ENCODE measurements at places on chromosomes 2 and 18.

DNA sequence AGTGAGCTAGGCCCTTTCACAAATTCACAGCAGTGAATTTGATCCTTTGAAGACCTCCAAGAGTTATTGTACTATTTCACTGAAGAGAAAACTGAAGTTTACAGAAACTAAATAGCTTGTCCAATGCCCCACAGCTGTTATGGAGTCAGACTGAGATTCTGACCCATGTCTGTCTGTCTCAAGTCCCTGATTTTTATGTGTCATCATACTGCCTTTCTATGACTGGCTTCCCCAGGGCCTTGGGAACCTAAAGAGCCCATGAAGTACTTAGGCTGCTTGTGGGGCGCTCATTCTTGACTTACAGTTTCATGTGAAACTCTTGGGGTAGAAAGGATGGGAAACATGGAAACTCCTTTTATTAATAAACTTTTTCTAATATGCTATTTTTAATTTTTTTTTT lies 107.7 kb downstream of the ATL2 start:
- no peak for DNase-seq

- no peak for DNase-seq
These were observed 284.4 kb downstream of the RBM43 start for GRCh38 chr2:150977296-150977695.

DNA sequence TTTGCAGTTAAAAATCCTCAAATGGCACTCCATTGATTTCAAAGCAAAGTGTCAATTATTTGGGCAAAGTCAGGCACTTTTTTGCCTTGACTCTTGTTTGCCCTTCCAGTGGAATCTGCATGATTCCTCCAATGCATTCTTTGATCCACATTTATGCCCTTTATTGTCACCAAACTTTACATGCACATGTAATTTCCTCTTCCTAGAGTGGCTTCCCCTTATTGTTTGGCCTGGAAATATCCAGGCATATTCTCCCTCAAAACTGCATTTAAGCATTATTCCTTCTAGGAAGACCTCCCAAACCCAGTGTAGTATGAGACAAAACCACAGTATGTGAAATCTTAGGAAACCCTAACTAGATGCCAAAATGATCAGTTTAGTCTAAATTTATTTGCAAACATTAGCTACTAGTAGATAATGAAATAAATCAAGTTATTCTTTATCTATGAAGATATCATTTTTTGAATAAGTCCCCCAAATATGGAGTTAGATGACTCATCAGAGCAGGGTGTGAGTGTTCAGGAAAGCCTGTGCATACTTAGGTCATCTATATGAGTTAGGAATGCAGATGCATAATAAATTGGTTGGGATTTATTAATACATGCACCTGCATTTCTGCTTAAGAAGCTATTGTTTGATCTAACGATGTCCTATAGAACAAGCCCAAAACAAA lies 433.3 kb upstream of the TCF4 start:
- no peak for DNase-seq

- DNase-seq = no peak
These were observed 110.0 kb downstream of the HDAC4 start for GRCh38 chr2:239290618-239291474.

DNA sequence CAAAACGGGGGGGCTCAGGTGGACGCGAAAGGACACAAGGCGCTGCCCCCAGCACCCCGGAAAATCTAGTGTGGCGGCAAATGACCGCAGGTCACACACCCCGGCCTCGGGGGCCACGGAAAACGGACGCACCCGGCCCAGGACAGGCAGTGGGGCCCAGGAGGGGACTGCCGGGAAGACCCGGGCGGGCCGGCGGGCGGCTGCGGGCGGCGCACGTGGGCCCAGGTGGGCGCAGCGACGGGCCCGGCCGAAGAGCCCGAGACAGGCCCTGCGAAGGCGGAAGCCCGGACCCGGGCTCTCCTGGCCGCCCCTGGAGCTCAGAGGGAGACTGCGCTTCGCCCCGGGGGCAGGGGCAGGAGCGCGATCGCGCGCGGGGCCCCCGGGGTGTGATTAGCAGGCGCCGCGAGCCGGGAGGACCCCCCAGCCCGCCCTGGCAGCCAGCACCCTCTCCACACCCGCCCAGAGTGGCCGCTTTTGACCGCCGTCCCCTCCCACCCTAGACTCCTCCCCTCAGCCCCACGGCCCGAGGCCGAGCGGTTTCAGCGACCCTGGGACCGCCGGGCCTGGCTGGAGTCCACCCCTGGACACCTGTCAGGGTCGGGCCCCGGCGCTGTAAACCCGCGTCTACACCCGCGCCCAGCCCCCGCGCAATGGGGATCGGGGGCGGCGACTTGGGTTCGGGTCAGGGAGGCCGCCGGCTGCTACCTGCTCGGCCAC lies 773 bp downstream of the MBP start:
- DNase-seq = no peak

All from stimulated activated CD8-positive, alpha-beta memory T cell treated with anti-CD3 and anti-CD28 coated beads, Interleukin-4, amount 100 ng/mL, for 1 hour (primary cell).